ENCODE measurements at places on chromosomes 3 and 15.

- no peak for DNase-seq
Observed at GRCh38 chr3:138381413-138381901, 33.1 kb downstream of the MRAS start.

- DNase-seq = no peak
Observed at GRCh38 chr15:79007066-79007465, 62.2 kb upstream of the CTSH start.

- DNase-seq = no peak
Observed at GRCh38 chr15:58330741-58331559, 100.8 kb upstream of the LIPC start.

- DNase-seq = no peak
Observed at GRCh38 chr15:49747340-49747739, 126.5 kb downstream of the DTWD1 start.

DNA sequence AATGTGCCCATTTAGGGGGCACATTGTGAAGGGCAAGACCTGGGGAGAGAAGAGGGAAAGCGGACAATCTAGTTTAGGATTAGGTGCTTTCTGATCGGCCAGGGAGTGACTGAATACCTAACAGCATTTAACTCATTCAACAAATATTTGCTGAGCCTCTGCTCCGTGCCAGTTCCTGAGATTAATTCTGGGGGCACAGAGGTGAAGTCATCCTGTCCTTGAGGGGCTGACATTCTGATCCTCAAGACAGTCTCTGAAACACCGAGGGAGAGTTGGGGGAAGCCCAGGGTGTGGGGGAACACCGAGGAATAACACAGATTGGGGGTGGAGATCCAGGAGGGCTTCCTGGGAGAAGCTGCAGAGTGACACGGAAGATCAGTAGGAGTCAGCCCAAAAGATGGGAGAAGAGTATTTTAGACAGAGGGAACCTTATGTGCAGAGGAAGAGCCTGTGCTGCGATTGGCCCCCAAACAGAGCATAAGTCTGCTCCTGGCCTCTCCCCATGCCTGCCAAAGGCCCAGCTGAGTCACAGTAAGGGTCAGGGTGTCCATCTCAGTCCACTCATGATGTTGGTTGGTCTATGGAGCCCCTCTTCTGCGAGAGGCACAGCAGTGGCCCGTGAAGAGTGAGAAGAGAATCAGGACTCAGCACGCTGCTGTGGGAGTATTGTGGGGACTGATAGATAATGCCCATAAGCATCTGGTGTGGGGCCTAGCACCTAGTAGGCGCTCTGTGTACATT lies 60.2 kb downstream of the AMOTL2 start:
- no peak for DNase-seq

GRCh38 chr3:65493938-65494337 lies 544.8 kb downstream of the MAGI1 start:
- no peak for DNase-seq

DNA sequence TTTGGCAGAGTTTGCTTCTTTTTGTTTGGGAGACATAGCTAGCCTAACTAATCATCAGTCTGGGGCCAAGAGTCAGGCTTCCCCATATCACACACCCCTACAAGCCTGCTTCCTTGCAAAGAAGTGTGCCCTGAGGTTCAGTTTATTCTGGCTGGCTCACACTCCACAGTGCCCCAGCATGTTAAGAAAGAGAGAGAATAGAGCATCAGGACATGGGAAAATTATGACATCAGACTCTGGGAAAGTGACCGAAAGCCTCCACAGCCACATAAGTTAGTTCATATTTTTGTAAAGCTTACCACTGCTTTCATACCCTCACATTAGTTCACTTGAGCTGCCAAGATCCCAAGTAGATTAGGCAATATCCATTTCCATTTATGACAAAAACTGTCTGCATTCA lies 63.0 kb upstream of the CFAP161 start:
- DNase-seq = no peak

DNA sequence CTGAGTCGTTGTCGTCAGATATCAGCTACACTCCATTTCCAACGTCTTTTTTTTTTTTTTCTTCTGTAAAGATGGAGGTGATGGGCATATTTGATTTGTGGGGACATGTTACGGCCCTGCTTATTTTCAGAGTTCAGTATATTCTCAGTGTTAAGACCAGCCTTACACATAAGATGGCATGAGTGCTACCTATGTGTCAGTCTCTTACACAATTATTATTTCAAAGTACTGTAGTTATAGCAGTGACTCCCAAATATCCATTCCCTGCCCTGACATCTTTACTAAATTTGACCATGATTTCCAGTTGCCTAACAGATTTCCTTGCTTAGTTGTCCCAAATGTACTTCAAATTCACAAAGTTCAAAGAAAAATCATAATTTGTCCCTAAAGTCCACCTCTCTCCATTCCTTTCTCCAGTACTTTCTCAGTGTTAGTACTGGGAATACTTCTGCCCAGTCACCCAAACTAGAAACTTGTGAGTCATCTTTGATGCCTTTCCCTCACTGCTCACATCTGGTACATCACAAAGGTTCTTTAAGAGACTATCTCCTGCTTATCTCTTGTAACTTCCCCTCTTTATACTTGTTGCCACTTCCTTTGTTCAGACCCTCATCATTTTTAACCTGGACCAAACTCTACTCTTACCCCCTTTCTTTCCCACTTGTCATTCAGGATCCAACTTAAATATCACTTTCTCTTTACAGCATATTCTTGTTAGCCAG lies 67.0 kb downstream of the ZNF609 start:
- DNase-seq = no peak

DNA sequence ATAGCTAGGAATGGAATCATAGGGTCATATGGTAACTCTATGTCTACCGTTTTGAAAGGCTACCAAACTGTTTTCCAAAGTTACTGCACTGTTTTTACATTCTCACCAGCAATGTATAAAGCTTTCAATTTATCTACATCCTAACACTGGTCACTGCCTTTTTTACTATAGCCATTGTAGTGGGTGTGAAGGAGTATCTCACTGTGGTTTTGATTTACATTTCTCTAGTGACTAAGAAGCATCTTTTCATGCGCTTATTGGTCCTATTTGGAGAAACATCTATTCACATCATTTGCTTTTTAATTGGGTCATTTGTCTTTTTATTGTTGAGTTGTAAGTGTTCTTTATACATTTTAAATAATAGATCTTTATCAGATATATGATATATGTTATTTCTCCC lies 53.3 kb downstream of the PIK3R4 start:
- DNase-seq = no peak

DNA sequence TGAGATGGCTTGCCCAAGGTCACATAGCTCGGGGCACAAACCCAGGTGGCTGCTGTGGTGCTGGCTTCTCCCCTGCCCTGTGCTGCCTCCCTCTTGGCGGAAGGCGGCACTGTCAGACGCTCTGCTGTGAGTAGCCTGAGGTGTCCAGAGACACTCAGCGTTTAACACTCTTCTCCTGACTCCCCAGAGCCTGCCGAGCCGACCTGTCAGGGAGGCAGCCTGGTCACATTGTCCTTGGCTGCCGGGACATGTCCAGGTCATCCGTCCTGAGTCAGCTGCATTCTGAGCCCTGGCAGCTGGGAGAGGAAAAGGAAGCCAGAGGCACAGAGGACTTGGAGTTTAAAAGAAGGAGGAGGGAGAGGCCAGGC lies 4.7 kb downstream of the LMAN1L start:
- no peak for DNase-seq

DNA sequence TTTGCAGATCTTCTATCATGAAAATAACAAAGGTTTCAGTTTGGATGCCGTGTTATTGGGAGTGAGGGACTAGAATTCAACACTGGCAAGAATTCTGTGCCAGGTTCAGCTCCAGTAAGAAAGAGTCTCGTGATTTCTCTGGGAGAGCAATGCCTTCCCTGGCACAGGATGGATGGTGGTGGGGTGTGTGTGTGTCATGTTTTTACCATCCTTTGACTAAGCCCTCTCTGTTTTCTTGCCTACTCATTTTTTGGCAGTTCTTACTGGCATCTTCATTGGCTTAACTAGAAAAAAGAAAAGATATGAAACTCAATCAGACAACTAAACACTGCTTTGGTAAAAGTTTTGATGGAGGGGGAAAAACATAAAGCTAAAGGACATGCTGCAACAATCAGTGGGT lies 86.6 kb downstream of the FMN1 start:
- no peak for DNase-seq

- no peak for DNase-seq
Observed at GRCh38 chr3:160686955-160687535, 10.1 kb downstream of the ARL14 start.

GRCh38 chr3:148825476-148825875 lies 2.1 kb upstream of the CPB1 start:
- DNase-seq = no peak

- DNase-seq = no peak
Observed at GRCh38 chr3:170739410-170739809, 130.6 kb downstream of the RPL22L1 start.

GRCh38 chr15:92288755-92289154 lies 104.9 kb upstream of the ST8SIA2 start:
- DNase-seq = no peak

- DNase-seq = no peak
Observed at GRCh38 chr3:56917361-56918110, 115.8 kb upstream of the ARHGEF3 start.

DNA sequence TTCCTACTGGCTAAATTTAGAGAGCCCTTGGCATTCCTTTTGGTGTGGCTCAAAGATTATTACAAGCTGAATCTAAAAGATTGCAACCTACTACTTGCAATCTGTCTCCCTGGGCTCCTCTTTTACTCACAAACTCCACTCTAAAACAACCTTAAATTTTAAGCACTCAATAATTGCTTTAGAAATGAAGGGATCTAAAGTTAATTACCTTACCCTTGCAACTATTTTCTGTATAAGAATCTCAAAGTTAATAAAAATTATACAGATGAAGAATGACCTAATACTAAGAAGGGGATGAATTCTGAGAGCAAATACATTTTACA lies 60.2 kb downstream of the ESYT3 start:
- no peak for DNase-seq

GRCh38 chr3:100103558-100104441 lies 10.5 kb downstream of the FILIP1L start:
- no peak for DNase-seq

- no peak for DNase-seq
Observed at GRCh38 chr3:76651784-76652183, 388.1 kb upstream of the ROBO2 start.

DNA sequence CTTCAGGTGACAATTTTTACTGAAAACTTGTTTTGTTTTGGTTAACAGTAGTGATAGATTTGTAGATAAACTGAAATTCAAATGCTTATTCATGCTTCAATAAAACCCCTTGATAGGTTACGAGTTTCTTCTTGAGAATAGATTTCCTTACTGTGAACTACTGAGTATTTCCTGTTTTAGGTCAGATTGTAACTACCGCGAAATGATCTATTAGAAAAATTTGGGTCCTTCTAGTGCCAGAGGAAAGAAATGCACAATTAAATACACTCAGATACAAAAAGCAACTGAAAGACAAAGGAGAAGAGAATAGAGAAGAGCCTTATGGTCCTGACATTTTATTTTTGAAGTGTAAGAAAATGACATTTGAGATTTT lies 251.7 kb upstream of the TBL1XR1 start:
- no peak for DNase-seq

DNA sequence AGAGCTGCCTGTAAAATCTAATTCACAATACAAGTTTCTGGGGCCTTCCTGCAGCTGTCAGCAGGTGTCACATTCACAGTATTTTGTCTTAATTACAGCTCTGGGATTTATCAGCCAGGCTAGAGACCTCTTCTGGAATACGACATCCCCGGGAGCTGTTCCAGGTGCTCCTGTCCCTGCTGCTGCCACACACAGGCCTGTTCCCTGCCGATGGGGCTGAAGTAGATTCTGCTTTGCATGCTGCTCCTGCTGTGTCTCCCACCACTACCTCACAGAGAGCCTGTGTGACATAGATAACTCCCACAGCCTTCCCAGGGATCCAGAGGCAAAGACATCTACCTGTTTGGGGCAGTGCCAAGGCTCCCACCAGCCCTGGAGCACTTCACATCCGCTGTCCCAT lies 20.4 kb downstream of the COLQ start:
- no peak for DNase-seq

GRCh38 chr3:12353796-12354525 lies 65.1 kb downstream of the PPARG start:
- DNase-seq = no peak

DNA sequence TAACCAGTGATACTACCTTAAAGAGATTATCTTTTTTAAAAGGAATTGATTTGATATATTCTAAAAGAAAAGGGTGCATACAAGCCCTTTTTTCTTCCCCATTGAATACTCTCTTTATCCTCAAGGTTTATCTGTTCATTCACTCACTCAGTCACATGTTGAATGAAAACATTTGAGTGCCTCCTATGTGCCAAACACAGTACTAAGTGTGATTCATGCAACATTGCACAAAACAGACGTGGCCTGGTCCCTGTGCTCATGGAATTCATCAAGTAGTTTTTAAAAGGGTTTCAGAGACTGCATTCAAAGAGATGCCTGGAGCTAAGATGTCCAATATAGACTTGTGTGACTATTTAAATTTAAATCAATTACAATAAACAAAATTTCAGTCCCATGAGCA lies 462.2 kb upstream of the MDFIC2 start:
- no peak for DNase-seq

- DNase-seq = no peak
Observed at GRCh38 chr15:62298811-62299210, 133.7 kb upstream of the C2CD4B start.

DNA sequence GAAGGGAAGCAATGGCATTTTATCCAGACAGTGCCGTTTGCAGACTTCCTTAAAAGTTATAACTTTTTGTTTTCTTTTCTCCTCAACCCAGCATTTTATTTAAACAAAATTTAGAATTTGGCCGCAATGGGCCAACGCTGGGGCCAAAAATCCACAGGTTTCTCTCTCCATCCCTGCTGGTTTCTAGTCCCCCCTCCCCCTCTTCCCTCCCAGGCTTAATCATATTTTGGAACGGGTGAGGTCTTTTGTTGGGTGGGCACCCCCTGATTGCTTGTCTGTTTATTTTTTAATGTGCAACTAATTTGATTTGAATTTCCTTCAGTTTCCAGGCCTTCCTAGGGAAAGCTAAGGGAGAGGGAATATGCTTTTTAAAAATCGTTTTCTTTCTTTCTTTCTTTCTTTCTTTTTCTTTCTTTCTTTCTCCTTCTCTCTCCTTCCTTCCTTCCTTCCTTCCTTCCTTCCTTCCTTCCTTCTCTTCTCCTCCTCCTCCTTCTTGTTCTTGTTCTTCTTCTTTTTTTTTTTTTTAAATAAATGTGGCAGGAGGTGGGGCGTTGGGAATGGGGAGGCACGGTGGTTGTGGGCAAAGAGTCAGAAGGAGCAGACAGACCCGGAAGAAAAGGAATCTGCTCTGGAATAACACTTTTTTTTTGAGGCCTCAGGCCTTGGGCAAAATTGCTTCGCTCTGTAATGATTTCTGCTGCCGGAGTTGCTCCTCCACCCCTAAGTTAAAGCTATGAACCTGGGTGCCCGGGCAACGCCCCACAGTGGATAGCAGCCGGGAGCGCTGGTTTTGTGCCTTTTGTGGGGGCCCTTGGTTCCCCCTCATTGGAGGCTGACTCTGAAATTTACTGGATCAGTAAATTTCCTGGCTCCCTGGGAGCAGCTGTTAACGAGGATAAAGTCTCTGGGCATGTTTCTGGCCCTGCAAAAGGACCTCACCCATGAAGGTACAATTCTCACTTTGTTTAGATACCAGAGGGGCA lies 1.9 kb downstream of the FNDC3B start:
- no peak for DNase-seq

All from activated CD4-positive, alpha-beta T cell treated with anti-CD3 and anti-CD28 coated beads, Interleukin-2, amount 50 U/mL, for 24 hours (primary cell).